Bone marrow (tissue), 2 donors: ENCODE measurements at places on chromosomes 4 and X.

- DNase-seq = no peak
Measured at GRCh38 chr4:80343887-80344286, 8.4 kb downstream of the CFAP299 start.

- peak; percentile 29 for DNase-seq
Measured at GRCh38 chr4:109574443-109574850, 14.4 kb downstream of the MCUB start.

DNA sequence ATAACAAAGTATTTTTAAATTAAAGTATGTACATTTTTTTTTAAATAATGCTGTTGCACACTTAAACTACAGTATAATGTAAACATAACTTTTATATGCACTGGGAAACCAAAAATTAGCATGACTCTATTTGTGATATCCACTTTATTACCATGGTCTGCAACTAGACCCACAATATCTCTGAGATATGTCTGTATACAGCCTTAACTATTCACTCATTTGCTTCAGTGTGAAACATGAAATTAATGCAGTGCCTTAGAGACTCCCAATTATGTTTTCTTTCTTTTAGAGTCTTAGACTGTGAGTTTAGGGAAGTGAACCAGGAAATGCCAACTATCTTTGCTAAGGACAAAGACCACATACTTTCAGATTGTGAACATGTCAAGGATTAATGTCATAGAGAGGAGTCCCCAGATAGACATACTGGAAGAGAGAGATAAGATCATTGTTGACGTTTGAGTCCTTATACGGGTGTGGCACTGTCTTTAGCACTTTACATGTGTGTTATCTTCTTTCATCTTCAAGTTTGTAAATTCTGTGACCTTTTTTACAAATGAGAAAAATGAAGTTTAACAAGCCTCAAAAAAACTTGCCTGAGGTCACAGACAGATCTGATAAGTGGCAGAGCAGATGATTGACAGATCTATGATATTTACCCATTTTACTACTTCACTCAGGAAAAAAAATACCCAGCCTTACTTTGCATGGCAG is 23.2 kb downstream of the CXorf58 start:
- DNase-seq = no peak

DNA sequence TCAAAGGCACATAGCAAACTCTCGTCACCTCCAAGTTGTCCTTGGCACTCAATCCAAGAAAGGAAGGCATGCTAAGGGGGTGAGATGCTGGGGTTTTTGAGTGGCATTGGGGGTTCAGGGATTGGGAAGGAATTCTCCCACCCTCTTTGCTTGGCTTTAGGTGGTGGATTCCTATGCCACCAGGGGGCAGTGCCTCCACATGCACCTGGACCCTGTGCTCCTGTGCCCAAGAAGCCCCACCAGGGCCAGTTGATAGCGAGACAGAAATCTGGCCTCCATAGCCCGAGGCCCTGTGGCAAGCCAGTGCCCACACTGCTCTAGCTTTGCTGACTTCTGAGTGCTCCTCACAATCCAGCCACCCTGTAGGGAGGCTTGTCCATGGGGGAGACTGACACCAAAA is 2.0 kb upstream of the FATE1 start:
- no peak for DNase-seq

DNA sequence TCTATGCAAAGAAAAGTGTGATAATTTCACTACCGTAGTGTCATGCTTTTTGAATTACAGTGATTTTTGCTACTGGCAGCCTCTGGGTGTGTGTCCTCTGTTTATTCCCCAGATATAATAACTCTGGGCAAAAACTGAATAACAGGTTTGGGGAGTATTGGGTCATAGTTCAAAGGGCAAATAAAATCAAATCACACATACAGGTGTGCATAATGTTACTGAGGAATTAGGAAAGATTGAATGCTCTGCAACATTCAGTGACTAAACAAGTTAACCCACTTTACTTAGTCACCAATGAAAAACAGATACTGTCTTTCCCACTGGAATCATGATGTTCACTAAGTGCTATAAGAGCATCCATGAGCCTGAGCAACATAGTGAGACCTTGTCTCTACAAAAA is 224.3 kb downstream of the OPHN1 start:
- no peak for DNase-seq

- no peak for DNase-seq
Measured at GRCh38 chr4:76722838-76723237, 175.1 kb downstream of the SOWAHB start.

GRCh38 chrX:68416592-68416991 is 16.7 kb downstream of the OPHN1 start:
- DNase-seq = no peak

DNA sequence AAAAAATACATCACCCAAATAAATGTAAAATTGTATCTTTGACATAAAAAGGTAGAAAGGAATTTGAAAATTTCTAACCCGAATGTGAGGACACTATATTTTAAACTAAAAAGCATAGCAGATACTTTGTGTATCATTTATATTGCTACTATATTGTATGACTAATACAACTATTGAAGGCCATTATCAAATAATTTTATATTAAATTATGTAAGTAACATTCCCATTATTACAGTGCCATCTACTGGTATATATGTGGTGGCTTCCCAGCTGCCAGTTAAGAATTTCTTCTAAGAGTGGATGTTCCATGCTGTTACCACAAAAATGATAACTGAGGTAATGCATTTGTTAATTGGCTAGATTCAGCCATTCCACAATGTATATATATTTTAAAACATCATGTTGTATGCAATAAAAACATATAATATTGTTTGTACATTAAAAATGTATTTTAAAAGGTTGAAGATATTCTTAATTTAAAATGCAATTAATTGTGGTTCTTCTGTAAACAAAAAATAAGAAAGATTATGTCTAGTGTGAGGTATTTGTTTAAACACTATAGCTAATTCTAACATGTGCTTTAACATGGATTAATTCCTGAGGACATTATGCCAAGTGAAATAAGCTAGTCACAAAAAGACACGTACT is 65.3 kb downstream of the EGF start:
- no peak for DNase-seq

GRCh38 chr4:90855111-90855510 is 727.9 kb downstream of the CCSER1 start:
- DNase-seq = no peak

GRCh38 chr4:2339458-2340271 is 77.8 kb upstream of the MXD4 start:
- DNase-seq = no peak

- no peak for DNase-seq
Measured at GRCh38 chr4:10521424-10521823, 64.2 kb upstream of the ZNF518B start.

DNA sequence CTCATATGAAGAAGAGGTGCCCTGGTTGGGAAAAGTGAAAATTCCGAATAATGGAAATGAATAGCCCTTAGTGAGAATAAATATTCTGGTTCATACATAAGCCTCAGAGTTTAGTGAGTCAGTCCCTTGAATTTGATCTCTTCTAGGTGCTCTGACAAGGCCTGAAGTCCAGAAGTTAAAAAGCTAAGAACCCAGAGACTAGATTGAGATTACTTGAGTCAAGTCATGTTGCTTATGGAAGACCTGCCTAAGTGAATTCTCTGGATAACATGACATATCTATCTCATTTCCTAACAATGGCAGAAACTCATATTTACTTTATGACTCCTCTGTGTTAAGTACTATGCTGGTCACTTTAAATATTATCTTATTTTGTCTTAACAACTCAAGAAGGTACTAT is 10.5 kb upstream of the PRSS48 start:
- no peak for DNase-seq

GRCh38 chr4:129545599-129546278 is 449.8 kb downstream of the C4orf33 start:
- DNase-seq = no peak

DNA sequence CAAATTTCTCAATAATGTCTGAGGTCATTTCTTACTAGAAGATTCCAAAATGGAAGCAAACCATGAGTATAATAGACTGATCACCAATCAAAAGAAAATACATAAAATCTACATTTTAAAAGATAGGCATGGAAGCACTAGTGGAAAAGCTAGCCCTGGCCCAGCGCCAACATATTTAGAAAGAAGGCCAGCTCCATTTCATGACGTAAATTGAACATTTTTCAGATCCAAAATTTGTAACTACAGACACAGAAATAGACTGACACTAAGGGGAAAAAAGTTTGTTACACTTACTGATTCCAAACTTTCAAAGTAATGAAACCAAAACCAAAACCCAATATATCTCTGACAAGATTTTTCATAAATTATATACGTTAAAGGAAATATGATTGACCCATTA is 117.7 kb downstream of the ADAMTS3 start:
- DNase-seq = no peak

DNA sequence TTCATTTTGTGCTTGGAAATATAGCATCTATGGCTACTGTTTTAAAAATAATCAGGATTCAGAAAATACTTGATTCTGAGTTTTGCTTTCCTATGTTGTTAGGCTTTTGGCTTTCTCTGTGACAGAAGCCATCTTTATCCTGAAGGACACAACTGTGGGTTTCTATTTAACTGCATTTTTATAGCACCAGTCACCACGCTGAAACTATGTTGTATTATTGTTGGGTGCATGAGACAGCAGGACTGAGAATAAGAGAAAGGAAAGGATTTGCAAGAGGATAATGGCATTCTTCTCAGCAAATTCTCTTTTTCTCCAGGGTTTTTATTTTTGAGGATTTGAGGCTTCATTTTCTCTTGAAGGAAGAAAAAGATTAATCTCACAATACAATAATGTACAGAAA is 10.1 kb upstream of the NEUROG2 start:
- DNase-seq = no peak

DNA sequence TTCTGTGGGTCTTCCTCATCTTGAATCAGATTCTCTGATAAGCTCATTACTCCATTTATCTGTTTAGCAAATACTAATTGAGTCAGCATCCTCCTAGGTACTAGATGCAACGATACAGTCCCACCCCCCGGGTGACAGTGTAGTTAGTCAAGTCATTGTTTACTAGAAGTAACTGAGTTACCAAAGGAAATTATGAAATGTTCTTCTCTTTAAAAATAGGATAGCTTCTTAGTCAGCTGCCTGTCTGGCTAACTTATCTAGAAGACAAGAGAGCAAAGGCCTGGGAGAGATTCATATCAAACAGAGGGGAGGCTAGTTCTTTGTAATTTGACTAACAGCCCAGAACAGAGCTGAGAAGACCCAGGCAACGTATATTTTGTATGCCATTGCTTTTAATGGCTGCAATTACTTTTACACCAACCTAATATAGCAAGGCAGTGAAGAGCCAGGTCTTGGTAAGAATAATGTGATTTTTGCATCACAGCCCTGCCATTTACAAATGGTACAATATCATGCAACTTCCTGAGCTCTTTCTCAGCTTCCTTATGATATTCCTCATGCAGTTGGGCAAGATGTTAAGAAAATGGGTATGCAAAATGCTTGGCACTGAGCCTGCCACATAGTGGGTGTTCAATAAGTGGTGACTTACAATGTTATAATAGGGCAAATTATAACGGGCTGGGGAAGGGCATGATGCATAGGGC is 149.9 kb downstream of the CHIC2 start:
- DNase-seq = peak; percentile 47

- no peak for DNase-seq
Measured at GRCh38 chr4:137676357-137676998, 144.2 kb upstream of the PCDH18 start.

- no peak for DNase-seq
Measured at GRCh38 chr4:36349938-36350549, 68.6 kb downstream of the DTHD1 start.
